ENCODE measurements at places on chromosomes 1 and 21.

DNA sequence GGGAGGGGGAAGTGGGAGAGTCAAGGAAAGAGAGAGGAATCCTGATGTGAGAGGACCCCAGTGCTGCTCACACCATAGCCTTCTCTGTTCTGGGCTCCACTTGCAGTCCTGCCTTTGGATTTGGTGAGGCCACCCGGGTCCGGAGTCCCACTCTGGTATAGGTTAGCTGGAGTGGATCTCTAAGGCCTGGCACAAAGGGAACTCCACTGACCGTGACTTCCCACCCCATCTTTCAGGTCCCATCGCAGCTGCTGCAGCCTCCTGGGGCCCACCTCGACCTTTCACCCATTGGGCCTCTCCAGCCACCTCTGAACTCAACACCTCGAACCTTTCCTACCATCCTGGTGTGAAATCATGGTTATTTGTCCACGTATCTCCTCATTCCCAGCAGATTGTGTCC, 324.4 kb downstream of the MATN1 start:
- no peak for DNase-seq

GRCh38 chr1:180057883-180058396, 96.7 kb upstream of the QSOX1 start:
- no peak for DNase-seq

DNA sequence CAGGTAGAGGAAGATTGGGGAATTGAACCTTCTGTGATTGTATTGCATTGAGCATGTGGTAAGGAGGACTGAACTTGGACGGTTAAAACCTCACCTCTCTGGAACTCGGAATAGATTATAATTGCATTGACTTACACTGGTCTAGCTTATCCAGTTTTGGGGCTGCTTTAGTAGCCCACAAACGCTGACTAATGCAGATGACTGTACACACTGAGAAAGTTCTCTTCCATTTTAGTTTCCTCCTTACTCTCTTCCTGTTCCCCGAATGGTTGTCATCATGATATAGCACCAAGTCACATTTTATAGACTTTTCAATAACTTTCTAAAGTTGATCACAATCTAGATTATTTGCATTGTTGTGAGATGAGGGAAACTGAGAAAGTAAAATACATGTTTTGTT, 78.2 kb downstream of the NFIA start:
- no peak for DNase-seq

DNA sequence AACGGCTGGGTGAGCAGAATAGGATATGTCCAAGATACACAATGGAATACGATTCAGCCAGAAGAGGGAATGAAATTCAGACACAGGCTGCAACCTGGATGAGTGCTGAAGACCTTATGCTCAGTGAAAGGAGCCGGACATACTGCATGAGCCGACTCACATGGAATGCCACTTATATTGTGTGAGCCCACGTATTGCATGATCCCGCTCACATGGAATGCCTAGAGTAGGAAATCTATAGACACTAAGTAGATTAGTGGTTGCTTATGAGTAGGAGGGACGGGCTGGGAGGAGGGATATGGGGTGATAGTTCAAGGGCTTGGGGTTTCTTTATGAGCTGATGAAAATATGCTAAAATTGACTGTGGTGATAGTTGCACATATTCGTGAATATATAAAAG, 26.8 kb downstream of the TMPRSS2 start:
- no peak for DNase-seq

- DNase-seq: no peak
Measured at GRCh38 chr1:216771922-216772321, 48.7 kb upstream of the ESRRG start.

GRCh38 chr1:180787628-180788307, 124.9 kb upstream of the KIAA1614 start:
- DNase-seq: no peak

GRCh38 chr21:36377391-36377842, 7.8 kb upstream of the CHAF1B start:
- no peak for DNase-seq
